Lung (tissue), 17 donors: ENCODE measurements at places on chromosomes 4 and X.

- DNase-seq: no peak
Observed at GRCh38 chr4:31557437-31557836, 837.3 kb downstream of the PCDH7 start.

DNA sequence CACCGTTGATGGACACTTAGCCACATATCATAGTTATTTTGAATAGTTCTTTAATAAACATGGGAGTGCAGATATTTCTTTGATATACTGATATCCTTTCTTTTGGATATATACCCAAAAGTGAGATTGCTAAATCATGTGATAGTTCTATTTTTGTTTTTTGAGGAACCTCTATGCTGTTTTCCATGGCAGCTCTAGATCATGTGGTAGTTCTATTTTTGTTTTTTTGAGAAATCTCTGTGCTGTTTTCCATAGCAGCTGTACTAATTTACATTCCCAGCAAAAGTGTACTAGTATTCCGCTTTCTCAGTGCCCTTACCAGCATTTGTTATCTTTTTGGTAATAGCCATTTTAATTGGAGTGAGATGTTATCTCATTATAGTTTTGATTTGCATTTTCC lies 3.6 kb downstream of the SH3BGRL start:
- DNase-seq: no peak

- DNase-seq: peak; percentile 90
Observed at GRCh38 chrX:15349046-15349445, 13.7 kb upstream of the PIGA start.

DNA sequence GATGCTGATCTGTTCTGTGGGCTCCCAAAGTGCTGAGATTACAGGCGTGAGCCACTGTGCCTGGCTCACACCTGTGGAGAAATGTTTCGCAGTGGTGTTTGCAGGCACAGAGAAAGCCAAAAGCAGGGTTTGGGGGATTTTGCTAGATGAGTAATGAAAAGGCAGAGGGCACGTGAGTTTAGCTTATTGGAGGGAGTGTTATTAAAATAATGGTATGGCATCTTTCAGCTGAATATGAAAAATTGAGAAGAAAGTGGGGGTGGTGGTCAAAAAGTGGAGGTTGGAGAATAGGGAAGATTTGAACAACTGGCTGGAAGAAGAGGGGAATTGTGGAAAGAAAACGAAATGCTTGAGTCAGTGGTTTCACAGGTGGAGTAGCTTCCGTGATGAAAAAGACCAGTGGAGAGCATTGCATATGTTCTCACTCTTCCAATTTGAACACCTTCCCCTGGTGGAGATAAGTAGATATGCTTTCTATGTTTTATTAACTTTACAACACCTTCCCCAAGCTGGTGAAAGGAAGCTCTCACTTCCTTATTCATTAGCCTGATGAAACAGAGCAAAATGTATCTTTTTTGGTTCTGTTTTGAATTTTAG lies 1.1 kb upstream of the CHST7 start:
- DNase-seq: no peak

GRCh38 chrX:39990388-39990787 lies 107.4 kb downstream of the BCOR start:
- no peak for DNase-seq

DNA sequence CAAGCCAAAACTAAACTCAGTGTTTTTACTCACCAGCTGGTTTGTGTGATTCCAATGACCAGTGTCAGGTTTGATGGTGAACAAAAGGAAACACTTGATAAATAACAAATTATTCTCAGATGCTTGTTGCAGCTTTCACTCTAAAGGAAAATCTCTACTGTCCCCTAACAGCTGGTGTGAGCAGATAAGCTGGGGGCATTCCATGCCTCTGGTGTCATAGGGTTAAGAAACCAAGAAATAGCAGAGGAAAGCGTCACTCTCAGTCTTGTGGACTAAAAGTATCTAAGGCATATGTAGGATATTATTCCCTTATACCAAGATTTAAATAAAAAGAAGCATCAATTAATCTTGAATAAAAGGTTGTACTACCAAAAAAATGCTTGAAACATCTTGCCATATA lies 24.3 kb downstream of the TRPC5 start:
- DNase-seq: no peak

DNA sequence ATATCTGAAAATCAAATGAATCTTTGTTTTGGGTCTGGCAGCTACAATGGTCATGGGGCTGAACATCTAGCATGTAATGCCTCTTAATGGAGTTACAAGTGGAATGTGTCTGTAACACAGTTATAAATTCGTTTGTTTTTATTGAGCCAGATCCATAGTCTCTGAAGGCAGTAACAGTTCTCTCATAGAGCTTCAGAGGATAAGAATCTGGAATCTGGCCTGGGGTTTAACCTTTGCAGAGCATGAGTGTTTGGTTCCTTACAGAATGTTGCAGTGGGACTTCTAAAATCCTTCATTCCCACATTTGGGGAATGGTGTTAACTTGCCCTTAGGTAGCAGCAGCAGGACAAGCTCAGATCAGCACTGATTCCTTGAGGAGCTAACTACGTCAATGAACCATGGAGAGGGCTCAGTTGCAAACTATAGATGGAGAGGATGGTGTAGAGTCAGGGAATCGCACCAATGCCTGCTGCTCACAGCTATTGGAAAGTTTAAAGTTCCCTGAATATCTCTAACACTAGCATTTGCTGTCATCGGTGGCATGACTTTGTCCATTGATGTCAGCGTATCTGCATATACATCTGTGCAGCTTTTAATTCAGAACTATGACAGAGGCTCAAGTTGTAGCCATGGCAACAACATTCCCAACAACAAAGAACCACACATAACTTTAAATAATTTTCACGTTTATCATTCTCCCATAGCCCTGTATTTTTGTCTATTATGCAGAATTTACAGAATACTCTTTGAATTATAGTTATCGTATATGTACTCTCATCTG lies 72.2 kb downstream of the RASGEF1B start:
- no peak for DNase-seq

- DNase-seq: no peak
Observed at GRCh38 chrX:77742788-77743476, 43.1 kb downstream of the ATRX start.

GRCh38 chr4:41432881-41433280 lies 105.1 kb upstream of the LIMCH1 start:
- DNase-seq: peak; percentile 75

- DNase-seq: no peak
Observed at GRCh38 chr4:86974551-86974994, 39.8 kb downstream of the AFF1 start.

- DNase-seq: no peak
Observed at GRCh38 chrX:95058815-95059214, 1384.8 kb downstream of the FAM133A start.

- DNase-seq: peak; percentile 81
Observed at GRCh38 chr4:119748853-119749252, 120.2 kb upstream of the PDE5A start.

DNA sequence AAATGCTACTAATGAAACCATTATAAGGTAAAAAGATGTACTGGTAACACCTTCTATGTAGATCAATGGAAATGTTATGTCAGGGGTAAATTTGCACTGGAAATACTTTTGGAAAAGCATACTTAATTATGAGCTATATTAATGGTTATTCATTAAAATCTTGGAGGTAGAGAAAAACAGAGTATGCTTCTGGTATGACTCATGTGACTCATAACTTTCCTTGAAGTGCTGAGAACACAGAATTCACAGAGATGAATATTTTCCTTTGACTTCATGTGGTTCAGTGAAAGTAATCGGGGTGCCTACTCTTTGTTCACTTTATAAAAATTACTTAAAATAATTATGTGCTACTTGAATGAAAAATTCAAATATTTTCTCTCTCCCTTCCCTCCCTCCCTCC lies 254.2 kb downstream of the KCTD8 start:
- DNase-seq: no peak

GRCh38 chrX:25067271-25068172 lies 51.8 kb upstream of the ARX start:
- DNase-seq: no peak

GRCh38 chr4:21290562-21290961 lies 590.3 kb downstream of the PACRGL start:
- peak; percentile 12 for DNase-seq

DNA sequence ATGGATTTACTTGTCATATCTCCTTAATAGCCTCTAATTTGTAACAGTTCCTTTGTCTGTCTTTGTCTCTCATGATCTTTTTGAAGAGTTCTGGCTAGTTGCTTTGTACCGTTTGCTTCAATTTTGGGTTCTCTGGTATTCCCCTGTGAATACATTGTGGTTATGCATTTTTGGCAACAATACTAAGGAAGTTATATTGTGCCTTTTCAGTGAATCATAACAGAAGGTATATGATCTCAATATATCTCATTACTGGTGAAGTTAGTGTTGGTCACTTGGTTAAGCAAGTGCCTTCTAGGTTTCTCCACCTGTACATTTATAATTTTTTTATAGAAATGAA lies 48.6 kb downstream of the DCLK2 start:
- no peak for DNase-seq

- no peak for DNase-seq
Observed at GRCh38 chr4:98421111-98421510, 159.9 kb downstream of the RAP1GDS1 start.

- peak; percentile 4 for DNase-seq
Observed at GRCh38 chrX:43269201-43269600, 386.9 kb upstream of the MAOA start.

DNA sequence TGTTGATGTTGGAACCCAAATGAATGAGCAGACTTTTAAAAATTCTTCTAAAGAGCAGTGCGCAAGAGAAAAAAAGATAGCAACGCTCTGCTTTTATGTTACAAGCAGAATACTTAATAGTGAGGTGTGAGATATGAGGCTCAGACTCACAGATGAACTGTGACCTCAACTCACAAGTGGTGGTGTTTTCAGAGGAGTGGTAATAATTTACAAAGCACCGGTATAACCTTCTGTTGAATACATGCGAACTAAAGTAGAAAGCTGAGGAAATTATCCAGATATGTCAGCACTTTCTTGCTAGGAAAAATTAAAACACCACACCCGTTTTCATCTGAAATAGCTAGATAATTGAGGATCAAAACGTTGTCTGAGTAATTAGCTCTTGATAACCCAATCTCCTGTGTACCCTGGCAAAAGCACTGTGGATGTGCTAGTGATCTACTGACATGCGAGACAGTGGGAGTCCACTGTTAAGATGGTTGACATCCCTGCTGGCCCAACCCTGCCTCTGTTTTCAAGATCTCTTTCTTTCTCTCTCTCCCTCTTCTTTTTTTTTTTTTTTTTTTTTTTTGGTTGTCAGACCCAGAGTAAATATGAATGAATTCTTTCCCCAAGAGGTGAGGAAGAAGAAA lies 6.9 kb upstream of the TLL1 start:
- DNase-seq: no peak

DNA sequence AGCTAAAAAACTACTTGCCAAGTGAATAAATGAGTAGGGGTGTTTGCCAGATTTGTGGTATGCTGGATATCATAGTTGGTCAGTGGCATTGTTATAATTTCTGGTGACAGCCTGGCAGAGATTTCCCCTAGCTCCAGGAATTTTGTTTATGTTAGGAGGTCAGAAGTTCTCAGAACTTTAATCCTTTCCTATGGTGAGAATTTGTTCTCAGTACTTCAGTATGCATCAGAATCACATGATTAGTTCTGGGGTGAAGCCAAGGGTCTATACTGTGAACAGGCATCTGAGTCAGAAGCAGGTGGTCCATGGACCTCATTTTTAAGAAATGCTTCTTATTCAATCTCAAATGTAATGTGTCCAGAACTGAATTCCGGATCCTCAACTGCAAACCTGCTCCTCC lies 10.5 kb downstream of the RASSF6 start:
- no peak for DNase-seq

DNA sequence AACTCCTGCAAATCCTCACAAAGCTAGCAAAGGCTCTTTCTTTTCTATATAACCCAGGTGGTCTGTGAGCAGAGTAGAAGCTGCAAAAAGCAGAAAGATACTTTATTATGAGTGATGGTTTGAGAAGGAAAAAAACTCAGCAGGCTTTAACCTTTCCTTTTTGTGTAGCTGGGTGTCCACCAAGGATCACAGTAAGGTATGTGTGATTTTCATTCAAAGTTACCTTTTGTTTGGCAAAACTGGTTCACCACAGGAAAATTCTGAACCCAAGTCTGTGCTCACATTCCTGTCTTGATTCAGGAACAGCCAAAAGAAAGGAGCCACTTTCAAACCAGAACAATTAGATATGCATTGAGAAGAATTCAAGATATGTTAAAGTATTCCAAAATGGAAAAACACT lies 35.7 kb downstream of the FRAS1 start:
- DNase-seq: no peak

DNA sequence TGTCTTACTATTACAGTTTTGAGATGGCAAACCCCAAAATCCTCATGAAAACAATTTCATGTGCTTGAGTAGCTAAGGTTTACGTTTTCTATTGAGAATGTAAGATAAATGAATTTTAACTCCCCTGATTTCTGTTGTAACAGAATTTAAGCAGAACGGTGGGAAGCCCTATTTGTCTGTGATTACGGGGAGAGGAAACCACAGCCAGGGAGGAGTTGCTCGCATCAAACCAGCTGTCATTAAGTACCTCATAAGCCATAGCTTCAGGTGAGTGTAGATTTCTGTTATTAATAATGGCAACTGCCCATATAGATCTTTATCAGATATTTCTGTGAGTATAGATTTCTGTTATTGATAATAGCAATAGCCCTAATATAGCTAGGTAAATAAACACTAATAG lies 44.2 kb upstream of the RHOH start:
- DNase-seq: no peak
